ENCODE measurements at places on chromosomes 12 and 14.

DNA sequence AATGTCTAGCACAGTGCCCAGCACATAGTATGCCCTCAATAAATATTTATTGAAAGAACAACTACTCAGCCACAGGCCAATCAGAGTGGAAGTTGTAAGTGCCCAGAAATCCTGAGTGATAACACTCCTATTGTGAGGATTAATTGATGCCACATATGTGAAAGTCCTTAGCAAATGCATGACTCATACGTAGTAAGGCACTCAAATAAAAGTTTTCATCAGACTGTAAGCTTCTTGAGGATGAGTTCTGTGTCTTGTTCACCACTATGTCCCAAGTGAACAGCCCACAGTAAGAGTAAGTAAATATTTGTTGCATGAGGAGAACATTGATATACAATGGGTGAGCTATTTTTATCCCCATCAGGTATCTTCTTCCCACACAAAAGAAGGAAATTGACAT, 24.7 kb upstream of the ANO6 start:
- no peak for DNase-seq

DNA sequence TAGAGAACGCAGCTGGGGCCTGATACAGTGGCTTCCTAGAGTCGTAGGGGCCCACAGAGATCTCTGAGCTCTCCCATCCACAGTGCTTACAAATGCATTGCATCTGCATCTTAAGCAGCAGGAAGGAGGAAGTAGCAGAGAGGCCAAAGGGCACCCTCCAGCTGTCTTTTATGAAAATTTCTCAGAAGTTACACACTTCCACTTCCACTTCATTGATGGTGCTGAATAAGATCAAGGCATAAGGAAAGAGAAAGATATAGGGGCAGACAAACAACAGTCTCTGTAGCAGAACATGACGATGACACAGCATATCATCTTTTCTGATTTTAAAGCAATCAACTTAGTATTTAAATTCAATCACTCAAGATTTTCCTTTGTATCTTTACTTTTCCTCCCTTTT, 51.6 kb upstream of the ABCC9 start:
- no peak for DNase-seq

- no peak for DNase-seq
Measured at GRCh38 chr14:61197416-61197815, 83.7 kb downstream of the TMEM30B start.

DNA sequence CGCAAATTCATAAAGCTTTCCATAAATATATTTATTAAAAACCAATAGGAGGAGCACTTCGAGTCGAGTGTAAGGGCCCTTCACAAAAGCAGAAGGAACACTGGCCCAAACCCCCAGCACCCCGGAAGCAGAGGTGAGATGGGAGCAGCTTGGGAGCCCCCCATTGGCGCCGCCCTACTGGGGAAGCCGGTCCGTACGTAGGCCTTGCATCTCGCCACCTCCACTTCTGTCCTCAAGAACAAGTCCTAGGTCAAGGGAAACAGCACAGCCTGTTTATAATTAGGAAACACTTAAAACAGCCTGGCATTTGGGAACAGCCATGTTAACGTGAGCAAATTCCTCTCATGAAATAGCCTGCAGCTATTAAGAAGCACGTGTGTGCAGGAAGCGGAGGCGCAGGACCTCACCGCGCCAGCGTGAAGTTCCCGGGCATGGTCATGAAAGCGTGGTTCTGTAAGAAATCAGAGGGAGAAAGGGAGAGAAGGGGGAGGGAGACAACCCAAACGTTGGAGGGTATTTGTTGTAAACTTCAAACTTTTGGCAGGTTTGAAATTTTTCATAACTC, 7.7 kb downstream of the ANKRD9 start:
- no peak for DNase-seq

DNA sequence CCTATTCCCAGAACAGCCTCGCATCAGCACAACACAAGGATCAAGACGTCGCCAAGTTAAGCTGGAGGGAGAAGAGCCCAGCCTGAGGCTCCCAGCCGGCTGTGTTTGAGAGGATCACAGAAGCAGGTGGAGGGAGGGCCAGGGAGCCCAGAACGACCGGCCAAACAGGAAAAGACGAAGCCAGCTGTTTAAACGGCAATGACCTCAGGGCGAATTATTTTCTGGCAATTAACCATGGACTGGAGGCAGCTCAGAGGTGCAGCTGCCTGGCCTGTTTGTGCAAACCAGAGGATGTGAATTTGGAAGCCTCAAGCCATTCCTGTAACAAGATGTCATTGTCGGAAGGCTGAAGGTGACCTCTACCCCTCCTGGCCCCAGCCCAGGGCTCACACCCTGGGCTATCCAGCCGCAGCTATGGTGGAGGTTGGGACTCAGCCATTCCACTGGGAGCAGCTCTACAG, 175.8 kb upstream of the PRMT8 start:
- DNase-seq = no peak

- DNase-seq = peak; percentile 15
Measured at GRCh38 chr14:102140027-102140749, 491 bp downstream of the WDR20 start.

GRCh38 chr12:97300891-97301290, 161.7 kb upstream of the RMST start:
- DNase-seq = no peak

DNA sequence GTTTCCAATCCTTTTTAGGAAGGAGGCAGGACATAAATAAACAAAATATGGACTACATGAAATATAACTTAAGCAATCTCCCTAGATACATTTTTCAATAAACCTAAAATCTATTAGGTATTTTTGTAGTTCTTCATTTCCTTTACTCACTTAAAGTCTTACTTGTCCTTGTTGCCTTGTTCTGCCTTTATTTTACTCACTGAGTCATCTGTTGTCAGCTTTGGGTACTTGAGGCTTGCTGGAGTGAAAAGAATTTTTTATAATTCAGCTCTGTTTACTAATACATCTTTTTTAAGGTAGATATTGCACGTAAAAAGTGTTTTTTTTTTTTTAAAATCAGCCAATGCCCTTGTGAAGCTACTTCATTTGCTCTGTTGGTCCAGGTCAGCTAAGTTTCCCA, 216.2 kb downstream of the PELI2 start:
- no peak for DNase-seq

- no peak for DNase-seq
Measured at GRCh38 chr12:26566186-26566585, 266.8 kb downstream of the ITPR2 start.

- DNase-seq = no peak
Measured at GRCh38 chr12:4663971-4664505, 15.1 kb downstream of the NDUFA9 start.

DNA sequence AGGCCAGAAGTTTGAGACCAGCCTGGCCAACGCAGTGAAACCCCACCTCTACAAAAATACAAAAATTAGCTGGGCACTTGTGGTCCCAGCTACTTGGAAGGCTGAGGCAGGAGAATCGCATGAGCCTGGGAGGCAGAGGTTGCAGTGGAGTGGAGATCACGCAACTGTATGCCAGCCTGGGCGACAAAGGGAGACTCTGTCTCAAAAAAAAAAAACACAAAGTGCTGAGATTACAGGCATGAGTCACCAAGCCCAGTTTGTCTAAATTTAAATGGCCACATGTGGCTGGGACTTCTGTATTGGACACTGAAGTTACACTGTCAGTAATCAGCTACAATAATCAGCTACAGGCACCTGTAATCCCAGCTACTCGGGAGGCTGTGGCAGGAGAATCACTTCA, 100.9 kb upstream of the AEBP2 start:
- no peak for DNase-seq

- no peak for DNase-seq
Measured at GRCh38 chr14:50333014-50333509, 20.9 kb downstream of the DMAC2L start.

DNA sequence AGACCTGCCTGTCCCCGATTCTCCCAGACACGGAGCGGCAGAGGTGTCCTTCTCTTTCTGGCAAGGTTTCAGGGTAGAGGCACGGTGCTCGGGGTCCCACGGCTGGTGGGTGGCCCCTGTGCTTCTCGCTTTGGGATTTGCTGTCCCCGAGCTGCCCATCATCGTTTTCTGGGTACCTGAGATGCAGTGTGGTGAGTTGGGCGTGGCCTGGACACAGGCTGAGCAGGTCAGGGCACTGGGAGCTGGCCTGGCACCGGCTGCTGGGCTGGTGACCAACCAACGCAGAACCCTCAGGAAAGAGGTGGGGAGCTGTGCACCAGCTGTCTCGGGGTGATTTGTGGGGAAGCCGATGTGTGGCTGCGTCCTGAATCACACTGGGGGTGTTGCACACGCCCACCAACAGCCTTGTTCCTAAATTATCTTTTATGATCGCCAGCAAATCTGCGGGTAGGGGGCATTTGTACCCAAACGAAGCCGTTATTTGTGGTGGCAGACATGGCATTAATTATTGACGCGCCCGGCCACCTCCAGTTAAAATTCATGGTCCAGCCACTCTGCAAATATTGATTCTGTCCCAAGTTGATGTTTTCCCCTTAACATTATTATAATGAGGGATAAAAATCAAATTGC, 61.0 kb downstream of the KIF26A start:
- no peak for DNase-seq

GRCh38 chr12:103241184-103241583, 254.6 kb downstream of the C12orf42 start:
- DNase-seq = no peak

GRCh38 chr12:42282294-42282693, 43.6 kb downstream of the ZCRB1 start:
- DNase-seq = no peak

DNA sequence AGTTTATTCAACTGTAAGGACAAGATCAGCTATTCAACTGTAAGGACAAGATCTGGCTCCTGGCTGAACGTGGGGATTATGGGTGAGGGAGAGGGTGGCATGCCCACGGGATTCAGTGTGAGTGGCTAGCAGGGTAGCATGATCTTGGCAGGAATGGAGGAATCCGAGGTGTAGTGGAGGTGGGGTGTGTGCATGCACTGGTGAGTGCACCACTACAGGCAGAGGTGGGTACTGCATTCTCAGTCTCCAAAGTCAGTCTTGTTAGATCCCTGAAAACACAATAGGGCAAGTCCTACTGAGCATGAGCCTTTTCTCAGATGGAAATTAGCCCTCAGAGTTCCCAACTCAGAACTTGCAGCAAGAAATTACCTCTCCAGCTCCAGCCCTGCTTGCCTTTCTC, 32.2 kb upstream of the DCD start:
- no peak for DNase-seq

DNA sequence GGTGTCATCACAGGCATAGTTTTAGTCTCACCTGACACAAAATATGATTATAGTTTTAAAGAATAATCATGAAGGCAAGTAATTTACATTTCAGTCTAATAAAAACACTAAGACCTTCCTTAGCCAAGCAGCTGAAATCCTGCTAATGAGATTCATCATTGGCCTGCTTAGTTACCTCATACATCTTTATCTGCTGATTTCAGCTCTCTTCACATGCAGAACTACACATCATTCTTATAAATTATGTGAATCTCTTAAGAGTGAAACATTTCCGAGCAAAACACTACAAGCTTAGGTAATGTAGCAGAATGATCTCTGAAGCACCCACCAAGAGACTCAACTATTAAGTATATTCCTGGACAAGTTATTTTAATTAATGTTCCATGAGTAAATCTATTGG, 198.1 kb downstream of the DPY19L2 start:
- no peak for DNase-seq

DNA sequence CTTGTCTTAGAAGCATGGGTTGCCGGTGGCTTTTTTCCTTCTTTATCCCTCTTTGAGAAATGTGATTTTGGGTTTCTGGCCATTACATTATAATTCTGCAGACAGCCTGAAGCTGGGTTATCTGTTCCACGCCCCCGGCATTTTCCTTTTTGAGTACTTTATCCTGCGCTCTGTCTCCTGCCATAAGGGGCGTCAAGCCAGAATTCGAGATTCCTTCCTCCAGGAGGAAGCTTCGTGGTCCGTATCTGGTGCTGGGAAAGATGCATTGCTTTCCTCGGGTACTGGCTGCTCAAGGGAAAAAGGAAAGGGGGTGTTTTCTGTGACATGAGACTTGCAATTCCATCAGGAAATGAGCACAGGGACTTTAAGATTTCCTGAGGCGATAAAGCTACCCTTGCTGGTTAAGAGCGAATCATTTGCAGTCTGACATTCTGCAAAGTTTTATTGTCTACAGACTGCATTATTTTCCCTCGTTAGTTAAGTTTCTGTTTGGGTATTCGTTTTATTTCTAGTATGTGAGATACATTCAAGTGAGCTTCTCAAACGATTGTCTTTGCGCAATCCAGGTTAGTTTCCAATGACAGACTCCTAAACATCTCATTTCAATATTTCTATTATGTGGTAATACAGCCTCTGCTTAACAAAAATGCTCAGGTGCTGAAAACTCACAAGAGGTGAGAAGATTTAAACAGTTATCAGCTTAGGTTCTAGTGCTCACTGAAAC, 694 bp downstream of the AKAP5 start:
- no peak for DNase-seq

DNA sequence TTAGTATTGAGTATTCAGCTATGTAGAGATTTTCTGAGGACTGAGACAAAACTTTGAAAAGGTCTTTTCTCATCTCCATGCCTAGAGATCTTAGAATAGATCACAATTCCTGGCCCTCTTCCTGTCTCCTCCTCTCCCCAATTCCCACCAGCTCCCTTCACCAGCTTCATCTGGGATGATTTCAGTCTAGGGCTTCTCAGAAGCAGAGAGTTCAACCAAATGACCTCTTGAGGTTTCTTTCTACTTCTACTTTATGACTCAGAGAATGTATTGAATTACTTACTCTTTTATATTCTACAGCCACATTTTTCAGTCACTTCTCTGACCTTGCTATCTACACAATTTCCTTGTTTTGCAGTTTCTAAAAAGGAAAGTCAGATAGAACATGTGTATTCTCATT, 19.4 kb upstream of the SNX6 start:
- DNase-seq = no peak

DNA sequence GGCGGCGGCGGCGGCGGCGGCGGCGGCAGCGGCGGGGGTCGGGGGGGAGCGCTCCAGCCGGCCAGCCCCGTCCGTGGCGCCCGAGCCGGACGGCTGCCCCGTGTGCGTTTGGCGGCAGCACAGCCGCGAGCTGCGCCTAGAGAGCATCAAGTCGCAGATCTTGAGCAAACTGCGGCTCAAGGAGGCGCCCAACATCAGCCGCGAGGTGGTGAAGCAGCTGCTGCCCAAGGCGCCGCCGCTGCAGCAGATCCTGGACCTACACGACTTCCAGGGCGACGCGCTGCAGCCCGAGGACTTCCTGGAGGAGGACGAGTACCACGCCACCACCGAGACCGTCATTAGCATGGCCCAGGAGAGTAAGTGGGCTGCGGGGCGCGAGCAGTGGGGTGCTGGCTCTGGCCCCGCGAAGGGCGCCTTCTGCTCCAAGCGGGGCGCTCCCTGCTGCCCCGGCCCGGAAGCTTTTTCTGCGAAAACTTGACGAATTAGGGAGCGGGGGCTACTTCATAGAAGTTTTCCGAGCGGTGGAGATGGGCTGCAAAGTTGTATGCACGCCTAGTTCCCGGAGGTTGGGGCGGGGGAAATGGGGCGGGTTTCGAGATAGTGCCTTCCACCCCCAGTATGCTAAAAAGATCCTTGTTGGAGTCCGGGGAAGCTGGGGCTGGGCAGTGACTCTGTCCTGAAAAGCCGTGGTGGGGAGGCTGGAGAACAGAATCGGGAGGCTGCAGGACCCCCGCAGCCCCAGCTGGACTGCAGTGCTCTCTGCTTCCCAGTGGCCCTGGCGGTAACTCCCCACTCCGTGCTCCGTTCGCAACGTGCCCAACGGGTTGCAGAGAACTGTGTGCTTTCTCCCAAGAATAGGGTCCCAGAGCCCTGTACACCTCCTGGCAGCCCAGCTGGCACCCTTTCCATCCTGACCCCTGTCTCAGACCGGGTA, 751 bp downstream of the GDF11 start:
- no peak for DNase-seq

- DNase-seq = no peak
Measured at GRCh38 chr12:75041472-75041871, 168.2 kb downstream of the KCNC2 start.

- DNase-seq = no peak
Measured at GRCh38 chr12:20585913-20586312, 109.2 kb upstream of the SLCO1C1 start.

Data from activated T-helper 1 cell treated with Interleukin-2 at 50 U/mL for 16 hours (primary cell).